ENCODE measurements at places on chromosomes 3 and 15. TPM values are rescaled to one million over a fixed set of nuclear protein-coding genes. Genes with fewer than 3 reads are reported as not detected.

DNA sequence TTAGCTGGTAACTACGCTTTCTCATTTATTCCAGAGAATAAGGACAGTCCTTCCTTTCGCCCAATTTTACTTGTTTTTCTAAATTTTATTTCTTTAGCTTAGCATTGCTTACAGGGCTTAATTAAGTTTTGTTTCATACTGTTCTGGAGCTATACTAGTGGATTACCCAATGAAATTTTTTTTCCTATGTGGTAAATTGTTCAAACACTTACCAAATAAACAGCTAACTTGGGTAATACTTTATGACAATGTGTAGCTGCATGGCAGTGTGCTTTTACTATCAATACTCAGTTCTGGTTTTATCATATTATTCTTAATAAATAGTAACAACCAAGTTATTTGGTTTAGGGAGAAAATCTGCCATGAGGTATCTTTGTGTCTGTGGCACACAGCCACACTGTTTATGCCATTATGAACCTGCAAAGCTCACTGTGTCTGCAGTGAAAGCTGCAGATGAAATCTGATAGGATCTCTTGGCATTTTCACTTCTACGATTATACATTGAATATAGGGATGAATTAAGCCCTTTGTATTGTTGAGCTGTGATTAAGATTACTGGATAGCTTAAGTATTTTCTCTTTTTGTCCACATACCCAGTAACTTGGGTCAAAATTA, 37.2 kb downstream of the UBE2E2 start:
- H3K27ac ChIP-seq, result no peak overlapping the region
- H3K36me3 ChIP-seq, result no peaks in the 10 kb centered on the region
- no peaks in the 10 kb centered on the region for H3K27me3 ChIP-seq
- DNase-seq, result no peak

- H3K36me3 ChIP-seq, result no peaks in the 10 kb centered on the region
- H3K27me3 ChIP-seq, result no peaks in the 10 kb centered on the region
- peak; percentile 75 for DNase-seq
These were observed 61.0 kb downstream of the IQSEC1 start for GRCh38 chr3:13012221-13012691.

DNA sequence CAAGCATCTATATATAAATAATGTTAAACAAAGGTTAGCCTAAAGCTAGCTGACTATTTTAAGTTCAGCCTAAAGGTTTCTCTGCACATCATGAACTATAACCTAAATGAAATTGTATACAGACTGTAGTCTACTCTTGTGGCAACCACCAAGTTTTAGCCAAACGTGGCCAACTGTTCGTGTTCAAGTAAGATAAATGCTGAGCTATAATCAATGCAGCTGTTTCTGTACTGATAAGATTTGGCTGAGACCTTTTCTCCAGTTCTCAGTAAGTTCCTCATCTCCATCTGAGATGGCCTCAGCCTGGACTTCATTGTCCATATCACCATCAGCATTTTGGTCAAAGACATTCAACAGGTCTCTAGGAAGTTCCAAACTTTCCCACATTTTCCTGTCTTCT, 43.7 kb upstream of the IGSF10 start:
- H3K27me3 ChIP-seq, result no peaks in the 10 kb centered on the region
- H3K4me3 ChIP-seq, result no peak overlapping the region
- no peaks in the 10 kb centered on the region for H3K4me1 ChIP-seq
- DNase-seq, result no peak

- no peak for DNase-seq
- H3K27me3 ChIP-seq, result no peaks in the 10 kb centered on the region
These were observed 58.0 kb downstream of the CGGBP1 start for GRCh38 chr3:88000853-88001252.

- no peak overlapping the region for H3K4me3 ChIP-seq
- peaks cover 33% of the 10 kb centered on the region for H3K4me1 ChIP-seq
- no peak overlapping the region for H3K27ac ChIP-seq
These were observed 31.2 kb downstream of the RFTN1 start for GRCh38 chr3:16482194-16482769.

DNA sequence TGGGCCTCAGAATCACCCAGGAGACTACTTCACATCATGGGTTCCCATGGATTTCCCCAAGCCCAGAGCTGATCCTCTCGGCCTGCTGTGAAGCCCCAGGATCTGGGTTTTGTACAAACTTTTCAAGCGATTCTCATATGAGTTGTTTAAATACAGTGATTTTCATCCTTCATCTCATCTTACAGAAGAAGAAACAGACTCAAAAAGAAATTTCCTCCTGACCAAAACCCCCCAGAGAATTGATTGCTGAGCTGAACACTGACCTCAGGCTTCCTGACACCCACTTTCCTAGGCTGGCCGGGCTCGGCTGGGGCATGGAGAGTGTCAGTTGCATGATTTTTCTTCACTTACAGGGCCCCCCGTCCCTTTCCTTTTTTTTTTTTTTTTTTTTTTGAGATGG, 60.3 kb downstream of the BDH1 start:
- H3K27ac ChIP-seq, result no peak overlapping the region
- no peak overlapping the region for H3K4me3 ChIP-seq
- H3K4me1 ChIP-seq, result no peaks in the 10 kb centered on the region
- no peak for DNase-seq

- no peaks in the 10 kb centered on the region for H3K4me1 ChIP-seq
- no peaks in the 10 kb centered on the region for H3K36me3 ChIP-seq
- no peaks in the 10 kb centered on the region for H3K27me3 ChIP-seq
- no peak overlapping the region for H3K27ac ChIP-seq
- no peak overlapping the region for H3K4me3 ChIP-seq
These were observed 397.2 kb downstream of the GAP43 start for GRCh38 chr3:116020495-116020894.

DNA sequence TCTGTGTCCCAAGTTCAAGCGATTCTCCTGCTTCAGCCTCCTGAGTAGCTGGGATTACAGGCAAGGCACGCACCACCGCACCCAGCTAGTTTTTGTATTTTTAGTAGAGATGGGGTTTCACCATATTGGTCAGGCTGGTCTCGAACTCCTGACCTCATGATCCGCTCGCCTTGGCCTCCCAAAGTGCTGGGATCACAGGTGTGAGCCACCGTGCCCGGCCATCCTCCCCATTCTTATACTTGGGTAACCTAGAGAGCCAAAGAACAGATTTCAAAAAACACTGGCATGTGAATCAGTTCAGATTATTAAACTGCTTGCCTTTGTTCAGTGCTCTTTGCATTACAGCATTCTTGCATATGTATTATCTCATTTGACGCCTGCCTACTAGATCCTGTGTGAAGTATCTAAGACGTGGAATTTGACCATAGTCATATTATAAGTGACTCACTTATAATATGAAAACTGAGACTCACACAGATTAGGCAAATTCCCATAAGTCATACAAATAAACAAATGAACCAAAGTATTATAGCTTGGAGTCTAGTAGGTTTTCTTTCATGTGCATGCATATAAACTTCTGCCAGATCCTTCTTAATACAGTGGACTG, 123.5 kb downstream of the UNC13C start:
- H3K4me3 ChIP-seq, result no peak overlapping the region
- no peak for DNase-seq
- no peaks in the 10 kb centered on the region for H3K27me3 ChIP-seq
- H3K36me3 ChIP-seq, result no peaks in the 10 kb centered on the region
- no peaks in the 10 kb centered on the region for H3K4me1 ChIP-seq

DNA sequence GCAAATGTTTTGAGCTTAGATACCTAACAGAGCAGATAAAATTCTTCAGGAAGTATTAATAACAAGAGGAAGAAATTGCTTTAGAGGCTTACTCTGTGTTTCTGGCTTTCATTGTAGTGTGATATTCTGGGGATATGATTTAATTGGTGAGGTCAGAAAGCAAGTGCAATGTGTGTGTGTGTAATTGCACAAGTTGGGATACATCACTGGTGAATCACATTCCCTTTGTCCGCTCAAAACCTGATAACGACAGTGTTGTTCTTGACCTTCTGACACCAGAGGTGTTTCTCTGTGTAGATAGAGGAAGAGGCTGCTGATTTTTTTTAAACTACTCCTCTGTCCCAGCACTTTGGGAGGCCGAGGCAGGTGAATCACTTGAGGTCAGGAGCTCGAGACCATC, 161.1 kb downstream of the CACNA2D3 start:
- H3K4me3 ChIP-seq, result no peak overlapping the region
- no peak for DNase-seq
- H3K27ac ChIP-seq, result no peak overlapping the region
- H3K36me3 ChIP-seq, result no peaks in the 10 kb centered on the region
- no peaks in the 10 kb centered on the region for H3K27me3 ChIP-seq
- no peaks in the 10 kb centered on the region for H3K4me1 ChIP-seq

- no peaks in the 10 kb centered on the region for H3K4me1 ChIP-seq
- no peaks in the 10 kb centered on the region for H3K36me3 ChIP-seq
- no peak overlapping the region for H3K4me3 ChIP-seq
- H3K27ac ChIP-seq, result no peak overlapping the region
- no peak for DNase-seq
These were observed 14.8 kb upstream of the CX3CR1 start for GRCh38 chr3:39294446-39295183.

GRCh38 chr15:61989667-61990066, 70.6 kb downstream of the VPS13C start:
- no peaks in the 10 kb centered on the region for H3K27me3 ChIP-seq
- no peaks in the 10 kb centered on the region for H3K4me1 ChIP-seq
- H3K36me3 ChIP-seq, result peaks cover 47% of the 10 kb centered on the region
- no peak for DNase-seq
- H3K4me3 ChIP-seq, result no peak overlapping the region

- peak overlapping the region; percentile 84 for H3K4me3 ChIP-seq
- H3K36me3 ChIP-seq, result no peaks in the 10 kb centered on the region
- DNase-seq, result no peak
- no peak overlapping the region for H3K27ac ChIP-seq
- peaks cover 34% of the 10 kb centered on the region for H3K27me3 ChIP-seq
These were observed 2.8 kb downstream of the PLXNB1 start for GRCh38 chr3:48426944-48427629.

GRCh38 chr15:66785637-66786036, 83.6 kb downstream of the SMAD6 start:
- H3K36me3 ChIP-seq, result no peaks in the 10 kb centered on the region
- H3K27me3 ChIP-seq, result no peaks in the 10 kb centered on the region
- no peak overlapping the region for H3K27ac ChIP-seq
- DNase-seq, result no peak
- H3K4me3 ChIP-seq, result no peak overlapping the region
- H3K4me1 ChIP-seq, result no peaks in the 10 kb centered on the region

- no peak overlapping the region for H3K4me3 ChIP-seq
- no peaks in the 10 kb centered on the region for H3K27me3 ChIP-seq
- H3K27ac ChIP-seq, result no peak overlapping the region
- no peak for DNase-seq
- peaks cover 12% of the 10 kb centered on the region for H3K4me1 ChIP-seq
- no peaks in the 10 kb centered on the region for H3K36me3 ChIP-seq
These were observed 17.3 kb downstream of the PXK start for GRCh38 chr3:58349792-58350626.

GRCh38 chr3:122356402-122356801, 26.6 kb downstream of the MIX23 start:
- H3K4me3 ChIP-seq, result no peak overlapping the region
- no peak for DNase-seq
- H3K4me1 ChIP-seq, result no peaks in the 10 kb centered on the region
- no peaks in the 10 kb centered on the region for H3K27me3 ChIP-seq
- H3K27ac ChIP-seq, result no peak overlapping the region

DNA sequence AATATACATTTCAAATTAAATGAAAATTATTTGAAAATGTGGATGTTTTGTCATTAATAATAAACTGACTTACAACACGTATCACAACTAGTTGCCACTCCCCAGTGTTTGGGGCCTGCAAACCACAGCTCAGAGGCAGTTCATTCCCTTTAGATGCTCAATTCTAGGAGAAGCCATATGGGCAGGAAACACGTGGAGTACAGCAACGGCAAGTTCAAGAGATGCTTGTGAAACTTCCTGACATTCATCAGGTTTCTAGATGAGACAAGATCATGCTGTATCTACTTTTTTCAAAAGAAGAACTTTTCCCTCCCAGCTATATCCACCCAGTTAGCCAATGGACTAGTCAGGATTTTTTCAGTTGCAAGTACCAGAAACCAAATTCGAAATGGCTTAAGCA, 17.6 kb upstream of the PLA2G4D start:
- no peaks in the 10 kb centered on the region for H3K4me1 ChIP-seq
- H3K36me3 ChIP-seq, result no peaks in the 10 kb centered on the region

DNA sequence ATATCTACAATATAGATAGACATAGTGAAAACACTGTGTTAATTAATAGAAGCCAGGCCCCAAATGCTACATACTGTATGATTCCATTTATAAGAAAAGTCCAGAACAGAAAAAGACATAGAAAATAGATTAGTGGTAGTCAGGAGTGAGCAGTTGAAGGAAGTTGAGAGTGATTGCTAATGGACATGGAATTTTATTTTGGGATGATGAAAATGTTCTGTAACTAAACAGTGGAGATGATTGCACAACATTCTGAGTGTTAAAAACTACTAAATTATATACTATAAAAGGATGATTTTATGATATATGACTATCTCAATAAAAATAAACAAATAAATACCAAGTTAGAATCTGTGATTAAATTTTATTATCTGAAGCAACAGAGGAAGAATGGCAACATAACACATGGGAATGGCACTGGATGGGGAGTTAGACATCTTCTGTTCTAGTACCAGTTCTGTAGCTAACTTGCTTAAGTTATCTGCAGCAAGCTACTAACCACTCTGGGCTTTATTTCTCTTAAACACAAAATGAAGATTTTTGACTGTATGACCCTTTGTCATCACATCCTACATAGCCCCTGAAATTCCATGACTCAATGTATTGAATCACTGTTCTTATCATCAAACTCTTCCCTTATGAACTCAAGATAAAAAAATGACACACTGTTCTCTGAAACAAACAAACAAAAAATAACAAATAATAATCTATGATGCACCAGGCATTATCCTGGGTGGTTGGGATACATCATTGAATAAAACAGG, 612.7 kb downstream of the TBL1XR1 start:
- no peak overlapping the region for H3K4me3 ChIP-seq
- no peaks in the 10 kb centered on the region for H3K36me3 ChIP-seq
- H3K27me3 ChIP-seq, result no peaks in the 10 kb centered on the region
- no peak overlapping the region for H3K27ac ChIP-seq

CDCP1 gene
- 0.27 TPM for total RNA-seq

SEC11A gene
- total RNA-seq, result 104 TPM

POLG gene
- 49.5 TPM for total RNA-seq

EFHB gene
- 0.27 TPM for total RNA-seq

FANCD2OS gene
- not detected for total RNA-seq

SLC24A5 gene
- total RNA-seq, result not detected

GABRR3 gene
- not detected for total RNA-seq

GHSR gene
- not detected for total RNA-seq

GOLGA8H gene
- not detected for total RNA-seq

TKT gene
- total RNA-seq, result 16.8 TPM

STT3B gene
- 56.6 TPM for total RNA-seq

PCOLCE2 gene
- total RNA-seq, result 3.5 TPM

CHRNA7 gene
- 0.45 TPM for total RNA-seq

Data from psoas muscle (tissue), 8 donors.